SJCRH30 (cell line): ENCODE measurements at places on chromosomes 5 and 9. TPM values are rescaled to one million over a fixed set of nuclear protein-coding genes. Genes with fewer than 3 reads are reported as not detected.
A peak's percentile ranks its signal among the peaks of the same experiment; 100 is the strongest.

The PCDHB7 gene
- 1.1 and 1.3 TPM in 2 replicates for total RNA-seq

The FOXD4 gene
- total RNA-seq: 1.4 TPM in 2 replicates

The HSD17B4 gene
- total RNA-seq: 140 and 141 TPM in 2 replicates

- peaks cover 49% of the 10 kb centered on the region for H3K36me3 ChIP-seq
- H3K4me3 ChIP-seq: no peak overlapping the region
- DNase-seq: no peak
- H3K27ac ChIP-seq: no peak overlapping the region
- H3K4me1 ChIP-seq: peaks cover 44% of the 10 kb centered on the region
These were observed 6.7 kb downstream of the RNF44 start for GRCh38 chr5:176530393-176530982.

DNA sequence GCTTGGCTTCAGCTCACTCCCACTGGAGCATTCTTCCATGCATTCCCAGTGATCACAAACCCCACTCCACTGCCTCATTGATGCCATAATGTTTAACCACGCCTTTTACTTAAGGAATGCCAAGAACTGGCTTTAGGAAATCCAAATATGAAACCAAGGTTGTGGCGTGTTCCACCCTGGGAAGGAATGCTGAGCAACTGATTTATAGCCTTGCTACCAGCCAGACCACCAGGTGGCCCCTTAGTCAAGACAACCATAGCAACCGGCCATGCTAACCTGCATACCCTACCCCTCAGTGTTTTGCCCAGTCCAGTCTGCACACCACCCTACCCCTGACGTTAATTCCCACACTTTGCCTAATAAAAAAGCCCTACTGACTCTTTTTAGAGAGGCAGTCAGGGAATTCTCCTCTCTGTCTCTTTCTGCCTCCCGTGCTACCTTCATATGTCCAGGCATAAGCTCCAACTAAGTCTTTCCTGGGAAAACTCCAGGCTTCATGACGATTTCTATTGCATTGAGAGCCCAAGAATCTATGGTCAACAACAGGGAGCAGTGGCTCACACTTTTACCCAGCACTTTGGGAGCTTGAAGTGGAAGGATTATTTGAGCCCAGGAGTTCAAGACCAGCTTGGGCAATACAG, 27.0 kb upstream of the PRRC2B start:
- peak; percentile 66 for DNase-seq
- peaks cover 17% of the 10 kb centered on the region for H3K4me1 ChIP-seq
- H3K4me3 ChIP-seq: no peak overlapping the region
- H3K27me3 ChIP-seq: no peaks in the 10 kb centered on the region
- H3K27ac ChIP-seq: no peak overlapping the region
